Skin of body (tissue), 3 donors: ENCODE measurements at places on chromosomes 11 and 22. TPM values are rescaled to one million over a fixed set of nuclear protein-coding genes. Genes with fewer than 3 reads are reported as not detected.

DNA sequence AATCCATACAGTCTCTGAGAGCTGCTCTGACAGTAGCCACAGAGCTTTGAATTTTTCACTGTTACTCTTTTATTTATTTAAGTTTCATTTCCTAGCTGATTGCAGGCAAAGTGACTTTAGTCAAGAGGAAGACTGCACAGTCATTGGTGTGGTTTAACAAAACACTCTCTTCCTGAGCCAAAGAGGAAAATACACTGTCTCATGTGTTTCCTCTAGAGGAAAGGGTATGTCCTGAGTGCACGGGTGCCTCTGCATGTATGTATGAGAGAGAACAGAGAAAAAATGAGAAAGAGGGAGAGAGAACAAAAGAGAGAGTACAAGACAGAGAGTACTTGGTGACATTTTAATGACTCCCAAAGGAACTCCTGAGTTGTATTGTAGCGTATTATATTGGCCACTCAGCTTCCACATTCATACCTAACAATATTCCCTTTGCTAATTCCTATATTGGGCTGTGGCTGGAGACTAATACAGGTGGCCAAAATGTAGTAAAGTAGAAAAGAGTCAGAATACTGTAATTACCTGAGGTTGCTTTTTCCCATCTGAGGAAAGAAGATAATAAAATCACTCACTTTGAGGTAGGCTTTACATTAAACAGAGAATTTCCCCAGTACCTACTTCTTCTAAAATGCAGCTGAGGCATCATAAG is at the start of gene OR4D9:
TSS of gene OR4D9 (plus strand) at position 599 of the 649 bp plus-strand sequence. CDS start 3,374 bp downstream, outside the sequence.
- no peak for DNase-seq

DNA sequence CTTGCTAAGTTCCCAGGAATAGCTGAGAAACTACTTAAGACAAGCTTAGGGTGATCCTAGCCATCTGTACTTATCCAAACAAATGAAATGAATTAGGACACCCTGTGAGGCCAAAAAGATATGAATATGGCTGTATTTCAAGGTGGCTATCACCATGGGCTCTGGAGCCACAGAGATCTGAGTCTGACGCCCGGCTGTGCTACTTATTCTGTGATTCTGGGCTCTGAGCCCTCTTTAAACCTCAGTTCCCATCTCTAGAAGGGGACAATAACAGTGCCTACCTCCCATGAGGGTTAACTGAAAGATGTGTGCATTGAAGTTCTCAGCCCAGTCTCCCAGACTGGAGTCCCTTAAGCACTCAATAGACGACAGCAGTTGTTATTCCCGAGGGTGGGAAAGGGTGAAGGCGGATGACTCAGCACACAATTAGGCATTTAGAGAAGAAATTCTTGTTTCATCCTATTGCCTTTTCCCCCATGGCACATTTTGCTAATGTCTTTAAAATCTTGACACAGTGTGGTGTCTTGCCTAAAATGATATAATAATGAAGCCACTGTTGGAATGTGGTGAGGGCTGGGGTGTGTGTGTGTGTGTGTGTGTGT is 132.5 kb downstream of the ADAMTS15 start:
- DNase-seq = no peak

GRCh38 chr11:58179648-58180047 is 9.2 kb upstream of the OR9Q2 start:
- DNase-seq = no peak

- no peak for DNase-seq
Measured at GRCh38 chr11:15886866-15887265, 469.5 kb downstream of the SOX6 start.

- no peak for DNase-seq
Measured at GRCh38 chr22:16717699-16718558, 107.3 kb downstream of the XKR3 start.

DNA sequence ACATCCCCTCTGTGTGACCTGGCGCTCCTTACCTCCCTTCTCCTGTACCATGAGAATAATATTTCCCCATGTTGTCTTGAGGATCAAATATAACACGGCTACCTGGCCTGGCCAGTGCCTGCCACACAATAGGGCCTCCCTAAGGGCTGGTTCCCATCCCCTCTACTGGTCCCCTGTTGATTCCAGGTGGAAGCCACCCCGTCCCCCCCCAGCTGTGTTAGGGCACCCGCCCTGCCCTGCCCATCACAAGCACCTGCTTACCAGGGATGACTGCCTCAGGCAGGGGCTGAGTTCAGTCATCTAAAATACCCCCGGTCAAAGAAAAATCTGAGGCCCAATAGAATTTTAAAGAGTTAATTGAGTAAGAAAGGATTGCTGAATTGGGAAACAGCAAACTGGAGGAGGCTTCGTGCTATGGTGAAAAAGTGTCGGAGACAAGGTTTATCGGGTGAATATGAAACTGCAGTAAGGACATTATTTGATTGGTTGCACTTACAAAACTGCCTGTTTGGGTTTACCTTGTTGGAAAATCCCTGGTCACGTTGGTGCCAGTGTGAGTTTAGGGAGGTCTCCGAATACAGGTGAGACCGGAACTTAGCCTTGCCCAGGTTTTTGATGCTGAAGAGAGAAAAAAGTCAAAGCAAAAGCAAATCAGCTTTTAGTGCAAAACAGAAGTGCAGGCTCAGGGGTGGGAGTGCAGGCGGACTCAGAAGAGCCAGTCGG is 5.2 kb downstream of the APOL1 start:
- no peak for DNase-seq

DNA sequence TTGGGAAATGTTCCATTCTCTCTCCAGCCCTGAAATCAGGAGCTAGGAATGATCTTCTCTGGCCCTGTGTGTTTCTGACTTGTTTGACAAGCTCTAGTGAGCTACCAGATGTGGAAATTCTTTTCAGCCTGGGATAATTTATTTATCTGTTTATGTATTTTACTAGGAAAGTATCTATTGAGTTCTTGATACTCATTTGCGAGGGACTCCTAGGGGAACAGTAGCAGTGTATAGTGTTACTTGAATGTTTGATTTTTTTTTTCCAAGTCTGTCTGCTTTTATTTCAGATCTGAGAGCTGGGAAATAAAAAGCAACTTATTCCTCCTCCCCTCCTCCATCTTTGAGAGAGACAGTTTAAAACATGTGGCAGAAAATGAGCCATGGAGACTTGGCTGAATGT is 92.5 kb downstream of the ALX4 start:
- peak; percentile 18 for DNase-seq

MGAT3 gene
- total RNA-seq = 4.2 TPM

TMEM45B gene
- total RNA-seq = 7.6 TPM

GRCh38 chr22:37464181-37464580 is 22.0 kb downstream of the MFNG start:
- no peak for DNase-seq

C2CD3 gene
- total RNA-seq = 16.2 TPM

DNA sequence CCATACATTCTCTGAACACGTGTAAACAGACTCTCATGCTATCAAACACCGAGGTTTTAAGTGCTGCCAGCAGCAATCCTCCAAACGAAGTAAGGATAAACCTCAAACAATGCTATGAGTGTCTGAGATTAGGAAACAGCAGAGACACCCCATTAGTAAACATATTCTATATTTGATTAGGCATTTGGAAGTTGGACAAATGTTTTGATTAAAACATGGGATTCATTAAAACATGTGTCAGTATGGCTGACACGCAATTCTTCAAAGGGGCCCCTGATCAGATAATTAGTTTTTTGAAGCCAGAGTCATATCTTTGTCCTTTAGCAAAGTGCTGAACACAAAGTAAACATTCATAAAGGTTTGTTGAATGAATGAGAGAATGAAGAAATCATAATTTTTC is 33.2 kb upstream of the BLID start:
- DNase-seq = no peak

DNA sequence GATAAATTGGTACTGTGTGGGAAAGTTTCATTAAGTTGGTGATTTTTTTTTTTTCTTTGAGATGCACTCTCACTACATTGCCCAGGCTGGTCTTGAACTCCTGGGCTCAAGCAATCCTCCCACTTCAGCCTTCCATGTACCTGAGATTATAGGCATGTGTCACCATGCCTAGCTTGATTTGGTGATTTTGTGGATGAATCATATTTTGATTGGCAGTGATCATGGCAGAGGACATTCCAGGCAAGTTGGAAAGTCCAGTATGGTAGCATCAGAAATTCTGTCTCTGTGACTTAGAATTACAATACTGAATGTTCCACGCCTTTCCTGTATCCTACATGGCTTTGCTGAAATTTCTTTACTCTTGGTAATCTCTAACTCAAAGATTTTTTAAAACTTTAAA is 49.4 kb downstream of the HORMAD2 start:
- DNase-seq = no peak

BDNF gene
- total RNA-seq = 2.9 TPM

PGA5 gene
- 0.39 TPM for total RNA-seq

DNA sequence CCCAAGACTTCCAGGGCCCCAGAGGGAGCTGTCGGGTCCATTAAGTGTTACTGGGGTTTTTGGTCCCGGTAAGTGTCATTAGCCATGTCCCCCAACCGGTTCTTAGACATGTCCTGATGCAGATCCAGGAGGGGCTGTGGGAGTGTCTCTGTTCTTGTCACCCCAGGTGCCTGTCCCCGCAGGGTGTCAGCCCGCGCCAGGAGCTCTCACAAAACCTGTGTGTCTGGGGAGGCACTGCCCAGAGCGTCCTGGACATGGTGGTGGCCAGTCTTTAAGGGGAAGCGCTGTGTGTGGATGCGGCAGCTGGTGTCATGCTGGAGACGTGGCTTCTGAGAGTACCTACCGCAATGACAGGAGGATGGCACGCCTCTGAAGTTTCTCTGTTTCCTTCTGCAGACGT is 12.5 kb upstream of the PARVG start:
- DNase-seq = no peak

DNA sequence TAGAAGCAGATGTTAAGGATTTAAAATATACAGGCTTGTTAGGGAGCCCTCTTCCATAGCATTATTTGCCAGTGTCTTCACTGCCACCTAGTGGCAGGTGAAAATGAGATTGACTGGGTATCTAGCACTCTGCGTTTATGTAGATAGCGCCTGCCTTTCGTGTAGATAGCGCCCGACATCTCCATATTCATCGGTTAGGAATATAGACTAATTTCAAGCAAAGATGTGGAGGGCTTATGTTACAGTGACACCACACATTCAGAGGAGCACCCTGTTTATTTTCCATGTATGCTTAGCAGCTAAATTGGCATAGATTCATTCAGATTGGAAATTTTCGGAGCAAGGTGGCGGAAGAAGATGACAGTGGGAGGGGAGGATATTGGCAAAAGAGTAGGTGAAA is 72.0 kb downstream of the SLC5A12 start:
- peak; percentile 6 for DNase-seq

DNA sequence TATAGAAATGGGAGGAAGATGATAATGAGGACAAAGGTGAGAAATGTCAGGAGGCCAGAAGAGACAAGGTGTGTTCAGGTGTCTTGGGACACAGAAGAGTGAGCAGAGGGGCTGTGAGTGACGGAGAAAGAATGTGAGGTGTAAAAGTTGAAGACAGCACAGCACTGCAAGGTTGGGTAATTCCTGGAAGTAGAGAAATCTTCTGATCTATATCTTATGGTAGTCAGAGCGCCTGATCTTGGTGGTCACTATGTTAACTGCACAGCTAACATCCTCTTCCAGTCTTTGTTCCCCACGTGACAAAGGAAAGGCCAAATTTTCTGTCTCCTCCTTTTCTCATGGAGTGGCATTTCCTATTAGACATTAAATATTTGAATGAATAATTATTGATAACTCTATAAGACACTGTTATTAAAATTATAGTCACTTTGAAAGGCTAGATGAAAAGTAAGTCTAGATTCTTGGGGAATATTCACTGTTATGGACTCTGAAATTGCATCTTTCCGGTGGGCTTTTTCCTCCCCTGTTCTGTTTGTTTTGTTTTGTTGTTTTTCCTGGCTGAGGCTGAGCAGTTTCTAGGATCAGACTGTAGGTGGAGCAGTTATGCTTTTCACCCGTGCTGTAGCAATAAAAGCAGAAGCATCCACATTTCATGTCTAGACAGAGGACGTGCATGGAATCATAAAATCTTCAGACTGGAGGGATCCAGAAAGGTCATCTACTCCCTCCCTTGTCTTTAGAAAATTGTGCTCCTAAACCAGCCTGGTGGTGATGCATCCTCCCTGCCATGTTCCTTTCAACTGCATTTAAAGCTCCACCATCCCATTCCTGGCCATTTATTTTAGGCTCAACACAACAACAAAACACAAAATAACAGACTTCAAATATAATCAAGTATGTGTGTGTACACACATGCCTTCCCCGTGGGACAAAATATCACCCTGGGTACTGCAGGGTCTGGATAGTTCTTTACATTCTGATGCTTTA is 26.6 kb downstream of the SC5D start:
- DNase-seq = peak; percentile 58

UNC93B1 gene
- 7.0 TPM for total RNA-seq

SCGB1C1 gene
- total RNA-seq = not detected

- DNase-seq = no peak
Measured at GRCh38 chr11:132658696-132659095, 873.6 kb downstream of the OPCML start.

GRCh38 chr11:31757260-31757835 is 53.8 kb downstream of the PAX6 start:
- no peak for DNase-seq

DNA sequence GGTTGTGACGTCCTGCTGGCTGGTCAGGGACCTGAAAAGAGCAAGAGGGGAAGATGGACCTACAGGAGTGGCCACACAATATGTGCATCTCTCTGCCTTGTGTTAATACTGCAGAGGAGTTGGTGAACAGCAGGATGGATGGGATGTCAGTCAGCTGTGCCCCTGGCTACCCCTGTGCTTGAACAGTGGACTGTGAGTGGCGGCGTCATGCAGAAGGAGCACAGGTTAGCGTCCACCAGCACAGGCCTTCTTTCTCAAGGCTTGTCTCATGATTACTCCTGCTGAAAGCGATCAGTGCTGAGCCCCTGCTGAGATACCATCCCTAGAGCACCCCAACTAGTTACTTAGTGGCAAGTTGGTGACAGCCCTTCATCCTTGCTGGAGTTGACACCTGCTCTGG is 3.8 kb upstream of the CHKB start:
- no peak for DNase-seq

DNA sequence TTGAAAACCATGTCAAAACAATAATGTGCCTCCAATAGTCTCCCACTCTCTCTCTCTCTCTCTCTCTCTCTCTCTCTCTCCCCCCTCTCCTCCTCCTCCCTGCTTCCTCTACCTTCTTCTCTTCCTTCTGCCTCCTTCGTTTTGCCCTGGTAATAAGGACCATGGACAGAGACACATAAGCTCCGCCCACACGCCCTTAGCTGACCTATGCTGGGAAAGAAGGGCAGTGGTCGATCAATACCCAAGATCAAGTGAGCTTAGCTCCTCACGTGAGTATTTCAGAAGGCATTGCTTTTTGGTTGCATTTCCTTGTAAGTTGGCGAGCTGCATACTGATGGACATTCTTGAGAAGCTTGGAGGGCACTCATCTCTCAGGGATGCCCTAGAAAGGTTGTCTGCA is 194.8 kb downstream of the MIAT start:
- no peak for DNase-seq

BIRC2 gene
- total RNA-seq = 66.5 TPM
